ENCODE measurements at places on chromosomes 5 and 9.

DNA sequence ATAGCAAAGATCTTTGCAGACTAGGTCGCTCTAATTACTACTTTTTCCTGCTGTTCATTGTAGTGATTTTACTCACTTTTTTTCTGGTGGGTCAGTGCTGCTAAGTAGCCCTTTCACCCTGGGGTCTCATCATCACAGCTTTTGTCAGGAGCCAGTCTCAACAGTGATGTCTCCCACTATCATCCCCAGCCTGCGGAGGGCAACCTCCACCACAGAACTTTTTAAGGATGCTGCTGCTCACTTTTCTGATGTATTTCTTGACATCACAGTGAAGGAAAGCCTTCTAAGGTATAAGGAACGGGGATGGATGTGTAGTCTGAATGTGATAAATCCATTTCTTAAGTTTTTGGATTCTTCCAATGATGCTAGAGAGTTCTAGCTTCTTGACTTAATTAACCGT, 242.5 kb upstream of the RIOK2 start:
- peak; percentile 33 for DNase-seq

DNA sequence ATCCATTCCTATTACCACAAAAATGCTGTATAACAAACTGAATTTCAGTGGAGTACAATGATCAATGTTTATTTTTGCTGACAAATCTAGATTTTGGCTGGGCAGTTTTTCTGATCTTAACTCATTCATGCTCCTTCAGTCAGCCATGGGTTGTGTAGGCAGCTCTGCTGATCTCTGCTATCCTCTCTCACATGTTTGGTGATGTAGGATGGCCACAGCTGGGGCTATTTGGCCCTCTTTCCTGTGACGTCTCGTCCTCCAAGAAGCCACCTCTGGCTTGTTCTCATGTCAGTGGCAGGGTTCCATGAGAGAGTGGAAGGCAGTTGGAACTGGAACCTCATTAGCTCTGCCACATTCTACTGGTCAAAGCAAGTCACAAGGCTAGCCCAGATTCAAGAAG, 8.9 kb downstream of the NLN start:
- peak; percentile 16 for DNase-seq

DNA sequence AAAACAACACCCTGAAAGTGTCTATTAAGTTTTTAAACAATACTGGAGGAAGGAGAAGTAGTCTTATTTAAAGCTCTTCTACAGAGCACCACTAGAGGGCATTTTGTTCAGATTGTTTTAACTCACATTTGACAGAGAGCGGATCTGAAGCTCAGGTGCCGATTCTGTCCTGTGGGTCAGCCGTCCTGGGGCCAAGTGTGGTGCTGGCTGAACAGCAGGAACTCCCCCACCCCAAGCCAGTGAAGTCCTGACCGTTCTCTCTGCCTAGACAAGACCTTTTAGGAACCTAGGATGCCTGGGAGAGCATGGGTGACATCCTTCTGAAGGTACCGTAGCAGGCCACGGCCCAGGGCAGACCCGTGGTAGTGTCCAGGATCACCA, 3.9 kb downstream of the EXOC3 start:
- DNase-seq: peak; percentile 67

DNA sequence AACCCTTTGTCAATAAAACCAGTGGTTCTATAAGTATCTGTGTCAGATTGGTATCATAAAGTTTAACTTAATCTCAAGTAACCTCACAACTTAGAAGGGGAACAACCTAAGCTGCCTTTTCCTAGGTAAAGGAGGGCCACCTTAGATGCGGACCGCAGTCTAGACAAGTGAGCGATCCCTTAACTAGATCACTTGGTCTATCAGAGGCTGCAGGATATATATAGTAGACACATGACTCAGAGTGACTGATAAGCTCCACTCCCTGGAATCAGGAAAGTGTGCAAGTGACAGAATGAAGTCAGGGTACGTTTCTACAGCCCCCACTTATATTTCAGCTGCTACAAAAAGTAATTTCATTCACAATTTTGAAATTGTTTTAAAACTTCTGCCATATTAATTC, 7.4 kb downstream of the REEP5 start:
- peak; percentile 58 for DNase-seq

GRCh38 chr9:122386311-122386872, 15.6 kb downstream of the PTGS1 start:
- DNase-seq: no peak

GRCh38 chr5:90866333-90866732, 307.7 kb downstream of the ADGRV1 start:
- DNase-seq: peak; percentile 54

- no peak for DNase-seq
These were observed 422.2 kb upstream of the TLE4 start for GRCh38 chr9:79149585-79149984.

- no peak for DNase-seq
These were observed 2.0 kb downstream of the LCN9 start for GRCh38 chr9:135664801-135665794.

- DNase-seq: no peak
These were observed 22.7 kb upstream of the LECT2 start for GRCh38 chr5:135977375-135977928.

- DNase-seq: no peak
These were observed 16.3 kb downstream of the TMC1 start for GRCh38 chr9:72537671-72538070.

GRCh38 chr5:58327289-58327688, 132.6 kb downstream of the PLK2 start:
- DNase-seq: no peak

Measured in GM23248 (cell line).